Stimulated activated CD4-positive, alpha-beta T cell treated with anti-CD3 and anti-CD28 coated beads, Interleukin-4, amount 100 ng/mL, for 24 hours (primary cell): ENCODE measurements at places on chromosomes 3 and 15.

GRCh38 chr15:80585544-80586018 is 109.5 kb upstream of the ABHD17C start:
- DNase-seq, result no peak

GRCh38 chr3:54951405-54951804 is 23.5 kb upstream of the LRTM1 start:
- DNase-seq, result no peak

DNA sequence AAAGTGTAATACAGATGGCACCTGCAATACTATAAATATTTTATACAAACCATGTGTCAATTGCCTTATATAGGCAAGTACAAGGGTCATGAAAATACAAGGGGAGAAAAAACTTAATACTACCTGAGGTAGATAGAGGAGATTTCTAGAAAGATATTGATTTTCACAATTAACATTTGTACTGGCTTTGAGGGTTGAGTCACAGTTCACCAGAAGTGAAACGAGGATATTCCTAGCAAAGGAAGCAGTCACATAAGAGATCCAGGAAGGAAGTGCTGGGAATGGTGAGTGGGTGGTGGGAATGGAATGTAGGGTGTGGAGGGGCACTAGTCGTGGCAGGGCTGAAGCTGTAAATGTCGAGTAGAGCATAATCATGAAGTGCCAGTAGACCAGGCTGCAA is 108.7 kb downstream of the P2RY1 start:
- no peak for DNase-seq

GRCh38 chr3:160473221-160473620 is 23.6 kb upstream of the TRIM59 start:
- DNase-seq, result no peak

DNA sequence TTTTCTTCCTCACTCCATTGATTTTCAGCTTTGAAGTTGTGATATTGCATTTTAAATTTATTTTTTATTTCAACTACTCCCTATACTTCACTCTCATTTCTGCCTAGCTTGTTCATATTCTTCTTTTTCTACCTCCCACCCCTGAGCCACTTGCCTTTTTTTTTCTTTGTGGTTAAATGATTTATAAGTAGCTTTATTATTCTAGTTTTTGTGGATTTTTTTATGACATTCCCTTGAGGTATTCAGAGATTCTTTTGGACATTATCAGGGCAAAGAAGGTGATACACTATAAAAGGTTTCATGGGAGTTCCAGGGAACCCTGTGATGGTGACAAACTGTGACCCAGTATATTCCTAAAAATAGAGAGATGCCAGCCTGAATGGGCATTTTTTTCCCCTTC is 3.3 kb downstream of the C15orf61 start:
- DNase-seq, result no peak

DNA sequence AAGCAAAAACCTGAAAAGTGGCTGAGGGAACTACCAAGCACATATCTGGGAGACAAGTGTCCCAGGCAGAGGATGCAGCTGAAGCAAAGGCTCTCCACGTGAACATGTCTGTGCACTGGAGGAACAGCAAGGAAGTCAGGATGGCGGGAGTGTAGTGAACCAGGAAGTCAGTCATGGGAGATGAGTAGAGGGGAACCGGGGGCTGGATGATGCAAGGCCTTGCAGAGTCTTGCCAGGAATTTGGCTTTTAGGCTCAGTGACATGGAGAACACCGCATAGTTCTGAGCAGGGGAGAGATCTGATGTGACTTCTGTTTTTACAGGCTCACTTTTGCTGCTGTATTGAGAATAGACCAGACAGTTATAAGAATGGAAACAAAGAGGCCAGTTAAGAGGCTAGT is 19.0 kb downstream of the C2CD4A start:
- no peak for DNase-seq

- DNase-seq, result no peak
Measured at GRCh38 chr3:147630921-147631415, 221.8 kb downstream of the ZIC1 start.
